ENCODE measurements at places on chromosomes 2 and 18.
A peak's percentile ranks its signal among the peaks of the same experiment; 100 is the strongest.

- DNase-seq = no peak
Measured at GRCh38 chr18:42336139-42336538, 381.1 kb downstream of the PIK3C3 start.

DNA sequence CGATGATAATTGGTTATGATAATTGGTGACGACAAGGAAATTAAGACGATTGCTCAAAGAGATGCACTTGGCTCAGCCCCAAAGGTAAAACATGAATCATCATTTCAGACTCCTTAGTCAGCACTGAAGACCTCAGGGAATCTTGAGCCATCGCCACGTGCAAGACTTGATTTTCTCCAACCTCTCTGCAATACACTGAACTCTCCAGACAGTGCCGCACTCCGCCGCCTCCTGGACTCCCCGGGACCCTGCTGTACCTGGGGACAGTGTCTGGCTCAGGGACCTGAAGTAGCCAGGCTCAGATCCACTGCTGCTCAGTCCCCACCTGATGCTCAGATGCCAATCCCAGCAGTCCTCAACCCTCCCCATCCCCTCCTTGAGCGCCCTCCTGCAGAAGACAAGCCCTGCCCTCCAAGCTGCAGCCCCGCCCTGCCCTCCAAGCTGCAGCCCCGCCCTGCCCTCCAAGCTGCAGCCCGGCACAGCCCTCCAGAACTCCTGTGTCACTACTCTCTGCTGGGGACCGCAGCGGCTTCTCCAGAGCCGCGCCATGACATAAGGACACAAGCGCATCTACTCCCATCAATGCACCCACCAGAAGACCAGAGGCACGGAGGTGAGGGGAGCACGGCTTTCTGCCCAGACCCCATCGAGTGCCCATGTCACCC lies 1.1 kb downstream of the TMEM18 start:
- DNase-seq = peak; percentile 95

GRCh38 chr2:163191372-163191771 lies 352.8 kb upstream of the KCNH7 start:
- peak; percentile 75 for DNase-seq

DNA sequence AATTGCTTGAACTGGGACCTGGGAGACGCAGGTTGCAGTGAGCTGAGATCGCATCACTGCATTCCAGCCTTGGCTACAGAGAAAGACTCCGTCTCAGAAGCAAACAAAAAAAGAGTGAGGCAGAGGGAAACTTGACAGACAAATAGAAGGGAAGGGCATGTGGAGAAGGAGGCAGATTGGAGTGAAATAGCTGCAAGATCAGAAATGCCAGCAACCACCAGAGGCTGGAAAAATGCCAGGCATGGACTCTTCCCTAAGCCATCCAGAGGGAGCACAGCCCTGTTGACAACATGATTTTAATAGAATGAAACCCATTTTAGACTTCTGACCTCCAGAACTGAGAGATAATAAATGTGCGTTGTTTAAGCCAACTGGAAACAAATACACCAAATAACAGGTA lies 447.2 kb upstream of the SPHKAP start:
- no peak for DNase-seq

GRCh38 chr18:75341897-75342296 lies 85.6 kb downstream of the SMIM21 start:
- no peak for DNase-seq

DNA sequence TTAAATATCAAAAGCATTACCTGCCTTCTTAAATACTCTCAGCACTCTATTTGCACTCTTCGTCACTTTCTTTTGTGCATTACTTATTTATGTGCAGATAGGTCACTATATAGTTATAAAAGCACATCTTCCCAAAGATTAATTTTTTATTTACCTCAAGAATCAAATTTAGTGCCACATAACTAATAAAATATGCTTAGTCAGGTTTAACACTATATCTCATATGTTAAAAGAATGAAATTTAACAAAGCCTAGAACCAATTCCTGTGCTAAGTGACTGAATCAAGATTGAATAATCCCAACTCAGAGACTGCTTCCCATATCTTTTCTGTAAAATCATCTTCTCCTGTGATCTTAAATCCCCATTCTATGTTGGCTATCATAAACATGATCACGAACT lies 957.5 kb upstream of the NXPH2 start:
- no peak for DNase-seq

DNA sequence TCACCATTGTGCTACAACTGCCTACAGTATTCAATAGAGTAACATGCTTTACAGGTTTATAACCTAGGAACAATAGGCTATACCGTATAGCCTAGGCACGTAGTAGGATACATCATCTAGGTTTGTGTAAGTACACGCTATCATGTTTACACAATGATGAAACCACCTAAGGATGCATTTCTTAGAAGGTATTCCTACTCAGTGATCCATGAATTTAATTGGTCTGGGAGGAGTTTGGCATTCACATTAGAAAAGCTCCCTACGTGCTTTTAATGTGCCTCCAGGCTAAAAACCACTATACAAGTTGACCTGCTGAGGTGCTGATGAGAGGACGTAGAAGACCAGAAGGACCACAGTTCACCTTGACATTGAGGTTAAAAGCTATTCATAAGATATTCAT lies 154.5 kb upstream of the LRRTM1 start:
- DNase-seq = no peak

DNA sequence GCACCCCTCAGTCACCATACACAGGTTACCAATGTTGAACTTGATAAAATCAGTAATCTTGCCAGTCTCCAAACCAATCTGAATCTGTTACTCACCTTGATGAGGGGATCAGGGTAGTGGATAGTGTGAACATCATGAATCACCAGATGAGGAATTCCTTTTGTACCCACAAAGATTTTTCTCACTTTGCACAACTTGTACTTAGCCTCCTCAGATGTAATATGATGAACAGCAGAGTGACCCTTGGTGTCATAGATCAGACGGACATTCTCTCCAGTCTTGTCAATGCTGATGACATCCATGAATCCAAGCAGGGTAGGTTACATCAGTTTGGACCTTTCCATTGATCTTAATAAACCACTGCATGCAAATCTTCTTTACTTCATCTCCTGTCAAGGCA lies 54.7 kb downstream of the MDH1 start:
- DNase-seq = no peak
